ENCODE measurements at places on chromosomes 1 and 21.

DNA sequence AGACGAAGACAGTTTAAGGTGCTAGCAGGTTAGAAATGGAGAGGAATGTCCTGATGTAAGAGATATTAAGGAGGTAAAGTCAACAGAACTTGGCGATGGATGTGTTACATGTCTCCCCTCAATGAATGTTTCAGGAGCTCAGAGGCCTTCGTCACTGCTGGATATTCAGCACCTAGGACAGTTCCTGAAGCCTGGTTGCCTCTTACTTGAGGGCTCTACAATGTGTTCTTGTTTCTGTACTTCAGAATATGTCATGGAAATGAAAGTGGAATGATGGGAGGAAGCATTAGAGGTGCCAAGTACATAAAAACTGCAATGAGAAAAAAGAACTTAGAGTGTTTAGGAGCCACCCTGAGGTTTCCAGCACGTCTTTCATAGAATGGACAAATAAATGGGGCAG is 17.7 kb downstream of the TNR start:
- no peak for DNase-seq

DNA sequence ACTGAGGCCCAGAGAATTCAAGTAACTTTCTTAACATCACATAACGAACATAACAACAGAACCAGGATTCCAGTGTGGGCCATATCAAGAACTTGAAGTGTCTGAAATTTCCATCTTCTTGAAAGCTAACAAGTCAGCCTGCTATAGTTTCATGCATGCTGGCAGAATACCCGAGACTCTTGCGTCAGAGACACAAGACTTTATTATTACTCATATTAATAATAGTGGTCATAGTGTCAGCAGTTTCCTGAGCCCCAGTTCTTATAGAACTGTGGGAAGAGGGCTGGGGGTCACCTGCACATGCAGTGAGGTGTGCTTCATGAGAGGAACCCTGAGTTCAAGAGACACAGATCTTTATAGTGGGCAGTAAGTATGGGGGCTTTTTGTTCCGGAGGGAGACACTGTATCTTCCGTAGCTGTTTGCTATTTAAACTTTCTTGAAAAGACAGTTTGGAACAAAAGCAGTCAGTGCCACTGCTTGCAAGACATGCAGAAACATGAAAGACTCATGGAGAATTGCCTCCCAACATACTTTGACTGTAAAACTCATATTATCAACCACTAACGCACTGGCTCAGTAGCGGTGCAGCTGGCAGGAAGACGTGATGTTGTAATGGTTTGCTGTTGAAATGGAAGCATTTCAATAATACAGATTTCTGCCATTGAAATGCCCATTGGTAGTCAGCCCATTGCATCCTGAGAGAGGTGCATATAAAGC is 339.2 kb downstream of the ADGRL2 start:
- no peak for DNase-seq

- DNase-seq, result no peak
Observed at GRCh38 chr1:166915941-166916340, 39.9 kb upstream of the TADA1 start.

GRCh38 chr1:222654849-222655248 is 37.0 kb downstream of the MIA3 start:
- peak; percentile 88 for DNase-seq

DNA sequence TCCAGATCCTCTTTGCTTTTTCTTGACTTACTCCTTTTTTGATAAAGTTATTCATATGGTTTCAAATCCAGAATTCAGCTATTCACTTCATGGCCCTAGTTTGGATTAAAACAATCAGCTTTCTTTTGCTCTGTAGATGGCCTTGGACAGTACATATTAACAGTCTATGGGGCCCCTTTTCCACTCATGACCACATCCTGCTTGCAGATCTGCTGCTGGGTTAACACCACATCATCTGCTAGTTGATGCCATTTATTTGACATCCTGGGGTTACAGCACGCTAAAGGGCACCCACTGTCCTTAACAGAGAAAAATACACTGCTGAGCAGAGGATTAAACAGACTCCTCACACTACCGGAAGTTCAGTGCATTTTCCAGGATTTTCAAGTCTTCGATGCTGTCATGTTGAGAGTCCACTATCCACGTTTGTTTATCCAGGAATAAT is 941 bp upstream of the IFI16 start:
- peak; percentile 75 for DNase-seq

GRCh38 chr1:19646377-19647319 is 2.5 kb downstream of the NBL1 start:
- DNase-seq, result no peak

GRCh38 chr1:160844447-160845232 is 18.0 kb downstream of the CD244 start:
- no peak for DNase-seq

GRCh38 chr1:192527950-192528349 is 47.6 kb upstream of the RGS1 start:
- no peak for DNase-seq

DNA sequence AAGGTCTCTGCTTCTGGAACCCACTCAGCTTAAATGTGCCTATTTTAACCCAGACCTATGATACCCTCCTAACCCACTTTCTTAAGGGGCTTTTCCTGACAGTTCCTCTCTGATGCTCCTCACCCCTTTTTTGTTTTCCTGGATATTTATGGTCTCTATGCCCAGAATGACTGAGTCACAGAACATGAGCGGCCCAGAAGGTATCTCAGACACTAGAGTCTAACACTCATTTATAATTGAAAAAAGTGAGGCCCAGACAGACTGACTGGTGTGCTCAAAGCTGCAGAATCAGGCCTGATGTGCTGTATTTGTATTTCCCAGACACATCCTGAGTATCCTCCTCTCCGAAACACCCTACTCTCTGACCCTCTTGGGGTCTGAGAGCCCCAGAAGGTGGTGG is 44.0 kb downstream of the LRRC71 start:
- DNase-seq, result no peak

GRCh38 chr1:6962996-6963911 is 178.0 kb downstream of the CAMTA1 start:
- peak; percentile 37 for DNase-seq

DNA sequence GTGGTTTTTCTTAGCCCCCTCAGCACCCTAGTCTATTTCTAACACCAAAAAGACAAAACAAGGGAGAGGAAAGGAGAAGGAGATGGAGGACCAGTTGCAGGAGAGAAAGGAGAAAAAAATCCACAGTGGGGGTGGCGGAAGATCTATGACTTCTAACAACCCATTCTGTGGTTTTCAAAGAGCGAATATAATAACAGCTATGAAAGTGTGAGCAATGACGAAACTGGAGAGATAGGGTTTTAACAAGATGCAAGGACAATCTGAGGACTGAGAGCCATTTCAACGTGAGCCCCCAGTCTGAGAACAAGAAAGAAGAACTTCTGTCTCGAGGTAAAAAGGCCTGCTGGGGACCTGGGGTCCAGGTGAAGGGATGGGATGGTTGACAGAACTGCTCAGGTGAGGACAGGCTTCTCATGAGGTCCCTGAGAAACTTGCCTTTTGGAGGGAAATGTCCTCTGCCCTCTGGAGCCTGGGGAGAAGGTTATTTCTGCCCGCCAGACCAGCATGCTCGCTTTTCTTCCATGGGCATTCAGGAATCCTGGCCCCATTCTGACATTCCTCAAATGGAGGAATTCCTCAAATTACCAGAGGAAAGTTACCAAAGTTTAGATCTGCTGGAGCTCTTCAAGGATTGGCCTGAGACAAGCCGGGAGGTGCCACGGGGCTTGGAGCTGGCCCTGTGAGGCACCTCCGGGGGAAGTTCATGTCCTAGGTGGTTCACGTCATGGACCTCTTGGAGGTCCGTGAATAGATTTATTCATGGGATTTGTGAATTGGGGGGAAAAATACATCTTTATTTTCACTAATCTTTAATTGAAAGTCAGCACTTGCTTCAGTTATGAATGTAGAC is at the start of gene CD160:
CD160 (plus strand) TSS at position 270 of the 850 bp plus-strand sequence. CDS start 8,829 bp downstream, outside the sequence.
- no peak for DNase-seq

DNA sequence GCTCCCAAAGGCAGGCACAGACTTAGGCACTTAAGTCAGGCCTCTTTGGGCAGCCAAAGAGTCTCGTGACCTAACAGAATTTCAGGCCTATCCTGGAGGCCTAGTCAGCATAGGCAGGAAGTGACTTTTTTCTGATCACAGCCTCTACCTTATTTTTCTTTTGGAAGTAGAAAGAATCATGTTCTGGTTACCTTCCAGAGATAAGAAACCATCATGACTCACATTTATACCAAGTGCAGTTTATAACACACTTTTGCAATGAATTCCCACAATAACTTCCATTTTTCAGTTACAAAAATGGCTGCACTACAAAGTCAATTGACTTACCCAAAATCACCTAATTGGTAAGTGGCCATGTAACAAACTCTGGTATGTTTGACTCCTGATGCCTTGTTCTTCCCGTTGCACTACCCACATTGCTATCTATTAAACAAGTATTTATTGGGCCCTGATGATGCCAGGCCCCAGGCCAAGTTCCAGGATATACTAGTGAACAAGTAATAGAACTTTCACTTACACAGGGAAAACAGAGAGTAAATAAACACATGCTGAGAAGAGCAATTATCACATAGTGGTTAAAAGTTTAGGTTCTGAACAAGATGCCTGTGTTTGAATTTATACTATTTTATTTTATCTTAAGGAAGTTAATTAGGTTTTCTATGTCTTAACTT is 74.3 kb downstream of the SH3GLB1 start:
- DNase-seq, result no peak

DNA sequence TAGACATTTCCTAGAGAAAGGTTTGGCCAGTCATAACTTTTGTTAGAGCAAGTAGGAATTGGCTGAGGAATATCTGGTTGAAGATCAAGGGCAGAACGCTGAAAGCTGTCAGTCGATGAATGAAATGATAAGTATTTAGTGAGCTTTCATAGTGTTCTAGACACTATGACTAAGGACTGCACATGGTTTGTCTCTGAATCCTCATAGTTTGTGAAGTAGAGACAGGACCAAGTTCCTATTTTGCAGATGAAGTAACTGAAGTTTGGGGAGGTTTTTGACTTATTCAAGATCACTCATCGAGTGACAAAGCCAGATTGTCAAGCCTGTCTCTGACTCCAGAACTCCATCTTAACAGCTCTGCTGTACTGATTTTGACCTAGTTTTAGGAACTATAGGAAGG is 4.7 kb downstream of the ELOA start:
- DNase-seq, result no peak

DNA sequence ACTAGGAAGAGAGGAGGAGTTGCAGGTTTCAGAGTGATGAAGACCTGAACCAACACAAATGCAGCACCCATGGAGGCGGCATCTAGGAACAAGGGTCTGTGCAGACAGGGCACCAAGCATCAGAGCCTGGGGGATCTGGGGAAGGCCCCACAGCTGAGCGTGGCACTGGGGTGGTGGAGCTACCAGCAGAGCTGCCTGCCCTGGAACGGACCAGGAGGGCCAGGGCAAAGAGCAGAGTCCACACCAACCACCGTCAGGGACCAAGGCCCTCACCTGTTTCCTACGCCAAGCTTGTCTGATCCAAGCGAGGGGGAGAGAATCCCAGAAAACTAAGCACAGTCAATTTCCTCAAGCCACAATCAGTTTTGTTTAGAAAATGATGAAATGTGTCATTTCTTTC is 79.0 kb upstream of the SYT6 start:
- DNase-seq, result no peak

- no peak for DNase-seq
Observed at GRCh38 chr1:166193057-166193698, 26.4 kb upstream of the FAM78B start.

- no peak for DNase-seq
Observed at GRCh38 chr1:229716069-229716468, 90.0 kb downstream of the URB2 start.

- no peak for DNase-seq
Observed at GRCh38 chr1:116853680-116854402, 55.9 kb upstream of the PTGFRN start.

- no peak for DNase-seq
Observed at GRCh38 chr1:184743062-184743756, 11.4 kb downstream of the EDEM3 start.

GRCh38 chr1:1290238-1290731 is 10.0 kb downstream of the SCNN1D start:
- peak; percentile 67 for DNase-seq

GRCh38 chr1:180291004-180291403 is 60.9 kb downstream of the LHX4 start:
- DNase-seq, result no peak

- DNase-seq, result no peak
Observed at GRCh38 chr1:196438329-196438728, 169.9 kb downstream of the KCNT2 start.

GRCh38 chr1:232432313-232432712 is 197.6 kb downstream of the SIPA1L2 start:
- no peak for DNase-seq

DNA sequence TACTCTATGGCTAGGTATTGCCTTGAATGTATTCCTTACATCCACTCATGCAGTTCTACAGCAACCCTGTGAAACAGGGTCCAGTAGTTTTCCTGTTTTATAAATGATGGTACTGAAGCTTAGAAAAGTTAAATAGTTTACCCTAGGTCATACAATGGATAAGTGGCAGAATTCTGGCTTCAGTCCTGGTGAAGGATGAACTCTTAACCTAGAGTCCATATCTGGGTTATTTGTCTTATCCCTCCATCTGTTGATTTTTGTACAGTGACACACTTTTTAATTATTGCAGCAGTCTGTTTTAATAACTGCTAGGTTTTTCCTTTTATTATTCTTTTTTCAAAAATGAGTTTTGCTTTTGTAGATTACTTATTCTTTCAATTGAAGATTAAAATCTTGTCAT is 263.9 kb downstream of the DNM3 start:
- no peak for DNase-seq

GRCh38 chr1:167064621-167065020 is 25.6 kb downstream of the GPA33 start:
- DNase-seq, result no peak

DNA sequence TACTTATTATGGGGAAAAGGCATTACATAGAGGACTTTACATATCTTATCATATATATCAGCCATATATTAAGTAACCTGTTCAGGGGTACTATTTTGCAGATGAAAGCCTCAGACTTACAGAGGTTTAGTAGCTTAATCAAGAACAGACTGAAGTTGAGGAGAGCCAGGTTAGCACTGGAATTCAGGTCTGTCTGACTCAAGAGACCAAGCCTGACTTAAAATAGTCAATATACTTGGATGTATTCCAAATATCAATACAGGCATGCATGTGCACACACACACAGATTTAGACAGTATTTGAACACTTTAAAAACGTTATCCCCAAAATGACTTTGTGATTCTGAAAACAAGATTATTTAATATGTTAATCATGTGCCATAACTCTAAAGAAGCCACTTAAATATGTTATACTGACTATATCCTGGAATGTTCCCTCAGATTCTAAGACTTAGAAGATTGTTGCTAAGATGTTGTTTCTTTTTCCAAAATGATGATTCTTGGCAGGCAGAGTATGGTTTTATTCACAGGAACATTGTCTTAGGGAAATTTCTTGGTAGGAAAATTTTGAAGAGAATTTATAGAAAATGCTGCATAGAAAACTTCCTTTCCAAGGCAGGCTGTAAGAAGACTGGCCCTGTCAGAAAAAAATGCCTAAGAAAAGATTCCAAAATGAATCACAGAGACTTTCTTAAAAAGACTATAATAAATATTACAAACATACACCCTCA is 61.6 kb downstream of the ADAMTS1 start:
- DNase-seq, result no peak
